ENCODE measurements at places on chromosomes 2 and 18.

- DNase-seq: no peak
Observed at GRCh38 chr2:66305718-66306117, 129.2 kb upstream of the MEIS1 start.

DNA sequence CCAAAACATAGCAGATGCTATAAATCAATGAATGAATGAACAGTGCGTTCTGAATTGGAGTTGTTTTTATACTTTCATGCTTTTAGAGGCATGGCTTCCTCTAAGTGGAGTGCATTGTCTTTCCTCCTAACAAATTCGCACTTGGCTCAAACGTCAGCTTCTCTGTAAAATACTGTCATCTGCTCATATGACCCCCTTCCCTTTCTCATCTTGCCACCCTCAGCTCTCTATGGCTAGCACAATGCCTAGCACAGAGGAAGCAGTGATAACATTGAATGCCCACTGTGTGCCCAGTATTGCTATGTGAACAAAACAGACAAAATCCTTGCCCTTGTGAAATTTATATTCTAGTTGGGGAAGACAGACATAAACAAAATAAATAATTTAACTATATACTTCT is 258.8 kb downstream of the MREG start:
- DNase-seq: no peak

DNA sequence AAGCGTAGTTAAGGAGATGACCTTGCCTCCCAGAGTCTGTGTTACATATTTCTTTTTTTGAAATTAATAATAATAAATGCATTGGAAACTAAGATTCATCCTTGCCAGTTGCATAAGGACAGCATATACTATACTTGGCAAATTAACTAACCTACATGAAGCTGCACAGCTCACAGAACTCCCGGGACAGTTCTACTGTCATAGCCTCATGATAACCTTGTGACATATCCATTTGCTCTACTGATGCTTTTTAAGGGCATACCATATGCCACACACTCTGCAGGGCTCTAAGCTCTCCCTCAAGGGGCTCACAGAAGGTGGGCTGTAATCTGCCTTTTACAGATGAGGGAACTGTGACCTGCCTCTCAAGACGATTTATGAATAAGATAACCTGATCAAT is 3.8 kb downstream of the ITGB1BP1 start:
- no peak for DNase-seq

DNA sequence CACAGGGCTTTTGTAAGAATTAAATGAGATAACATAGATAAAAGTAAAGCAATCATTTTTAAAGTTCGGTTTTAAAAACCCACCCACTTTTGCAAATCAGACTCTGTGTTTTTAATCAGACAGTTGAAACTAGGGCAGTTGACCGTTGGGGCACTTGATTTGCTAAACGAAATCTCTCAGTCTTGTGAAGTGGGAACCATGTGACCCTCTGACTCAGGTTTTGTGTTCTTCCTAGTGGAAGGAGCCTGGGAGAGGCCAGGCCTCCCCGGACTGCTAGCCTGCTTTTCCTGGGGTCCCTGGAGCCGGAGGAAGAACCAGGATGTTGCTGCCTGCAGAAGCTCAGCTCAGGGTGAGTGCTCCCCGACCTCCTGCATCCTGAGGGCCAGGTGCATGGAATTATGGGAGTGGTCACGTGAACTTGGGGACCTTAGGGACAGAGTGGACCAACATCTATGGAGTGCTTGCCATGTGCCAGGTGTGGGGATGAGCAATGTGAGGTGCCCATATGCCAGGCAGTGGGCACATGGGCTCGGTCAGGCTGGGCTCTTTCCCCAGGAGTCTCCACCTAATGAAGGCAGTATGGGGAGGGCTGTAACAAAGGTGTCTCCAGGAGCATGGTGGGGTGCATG is 3.9 kb downstream of the C2orf72 start:
- DNase-seq: no peak

- no peak for DNase-seq
Observed at GRCh38 chr18:46035696-46036680, 36.1 kb downstream of the PSTPIP2 start.

- DNase-seq: no peak
Observed at GRCh38 chr18:57004366-57005121, 142.3 kb upstream of the BOD1L2 start.

GRCh38 chr2:141021611-141022010 is 1109.2 kb downstream of the LRP1B start:
- DNase-seq: no peak

DNA sequence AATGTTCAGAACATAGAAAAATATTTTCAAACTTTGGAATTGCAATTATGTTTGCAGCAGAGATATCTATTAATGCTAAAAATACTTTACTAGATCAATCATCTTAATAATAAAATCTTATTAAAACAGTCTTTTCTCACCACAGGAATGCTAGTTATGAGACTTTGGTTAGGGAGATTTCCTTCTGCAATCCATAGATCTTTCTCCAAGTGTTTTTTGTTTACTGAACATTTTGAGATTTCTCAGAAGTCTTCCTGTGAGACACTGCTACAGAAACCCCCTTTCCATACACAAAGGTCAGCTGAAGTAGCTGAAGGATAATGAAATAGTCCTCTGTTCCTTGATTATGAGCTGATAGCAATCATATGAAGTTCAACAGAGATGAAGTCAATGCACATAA is 59.4 kb upstream of the RAPH1 start:
- DNase-seq: no peak

DNA sequence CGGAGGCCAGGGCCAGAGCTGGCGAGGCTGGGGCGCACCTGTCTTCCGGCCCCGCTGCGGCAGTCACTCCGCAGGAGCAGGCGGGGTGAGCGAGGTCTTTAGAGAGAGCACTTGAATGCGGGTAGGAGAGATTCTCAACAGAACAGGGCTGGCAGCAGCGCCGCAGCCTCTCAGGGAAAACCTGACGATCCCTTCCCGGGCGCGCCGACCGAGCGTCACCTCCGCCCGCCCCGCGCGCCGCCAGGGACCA is 526 bp downstream of the PRKRA start:
- DNase-seq: no peak

- no peak for DNase-seq
Observed at GRCh38 chr2:16093639-16094529, 153.5 kb downstream of the MYCN start.

DNA sequence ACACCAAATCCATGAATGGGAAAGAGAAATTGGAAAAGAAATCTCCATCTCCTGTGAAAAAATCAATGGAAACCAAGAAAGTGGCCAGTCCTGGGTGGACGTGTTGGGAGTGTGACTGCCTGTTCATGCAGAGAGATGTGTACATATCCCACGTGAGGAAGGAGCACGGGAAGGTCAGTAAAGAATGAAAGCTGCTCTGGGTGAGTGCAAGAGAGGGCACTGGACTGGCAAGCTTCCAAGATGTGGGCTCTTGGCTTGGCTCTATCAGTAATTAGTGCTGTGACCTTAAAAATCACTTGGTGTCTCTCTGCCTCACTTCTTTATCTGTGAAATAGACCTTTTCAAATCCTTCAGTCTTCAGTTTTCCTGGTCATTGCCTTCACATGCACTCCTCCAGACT is 89.0 kb downstream of the ZNF532 start:
- DNase-seq: no peak

DNA sequence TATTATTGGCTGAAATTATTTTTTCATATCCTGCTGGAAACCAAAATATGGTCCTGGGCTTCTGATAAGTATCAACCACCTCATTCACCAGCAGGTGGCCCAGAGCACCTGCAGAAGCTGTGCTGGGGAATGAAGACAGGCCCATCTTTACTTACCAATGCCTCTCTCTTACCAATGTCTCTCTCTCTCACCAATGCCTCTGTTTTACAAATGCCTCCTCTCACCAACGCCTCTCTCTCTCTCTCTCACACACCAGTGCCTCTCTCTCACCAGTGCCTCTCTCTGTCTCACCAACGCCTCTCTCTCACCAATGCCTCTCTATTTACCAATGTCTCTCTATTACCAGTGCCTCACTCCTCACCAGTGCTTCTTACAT is 2.3 kb upstream of the MAL start:
- DNase-seq: no peak

DNA sequence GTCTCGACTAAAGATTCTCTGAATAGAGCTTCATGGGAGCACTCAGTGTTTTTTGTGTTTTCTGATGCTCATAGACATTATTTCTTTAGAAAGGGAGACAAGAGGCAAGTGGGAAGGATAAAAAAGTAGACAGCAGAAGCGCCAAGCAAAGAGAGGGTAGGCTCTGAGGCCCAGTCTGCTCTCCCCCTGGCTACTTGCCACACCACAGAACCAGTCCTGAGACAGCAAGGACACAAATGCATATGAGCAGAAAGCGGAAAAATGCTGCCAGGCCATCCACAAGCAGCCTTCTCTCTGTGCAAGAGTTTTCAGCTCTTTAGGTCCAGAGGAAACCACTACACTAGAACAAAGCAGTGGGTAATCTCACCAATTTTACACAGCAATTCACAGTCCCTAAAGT is 285.4 kb downstream of the ZNF521 start:
- DNase-seq: no peak

DNA sequence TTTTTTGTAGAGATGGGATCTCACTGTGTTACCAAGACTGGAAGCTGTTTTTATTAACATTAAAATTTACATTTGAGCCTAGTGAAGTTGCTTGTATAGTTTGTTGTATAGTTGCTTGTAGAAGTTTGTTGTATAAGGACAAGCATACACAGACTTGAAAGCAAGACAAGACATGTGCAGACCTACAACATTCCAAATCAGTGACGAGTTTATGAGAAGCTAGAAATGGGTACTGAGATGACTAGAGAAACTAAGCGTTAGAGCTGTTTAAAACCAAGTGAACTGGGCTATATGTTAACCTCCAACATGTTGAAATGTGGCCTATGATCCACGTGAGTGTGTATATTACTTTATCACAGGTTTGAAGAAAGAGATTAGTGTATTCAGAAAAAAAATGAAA is 39.1 kb downstream of the ABCB11 start:
- no peak for DNase-seq

- DNase-seq: no peak
Observed at GRCh38 chr2:16948053-16948452, 282.4 kb upstream of the CYRIA start.

DNA sequence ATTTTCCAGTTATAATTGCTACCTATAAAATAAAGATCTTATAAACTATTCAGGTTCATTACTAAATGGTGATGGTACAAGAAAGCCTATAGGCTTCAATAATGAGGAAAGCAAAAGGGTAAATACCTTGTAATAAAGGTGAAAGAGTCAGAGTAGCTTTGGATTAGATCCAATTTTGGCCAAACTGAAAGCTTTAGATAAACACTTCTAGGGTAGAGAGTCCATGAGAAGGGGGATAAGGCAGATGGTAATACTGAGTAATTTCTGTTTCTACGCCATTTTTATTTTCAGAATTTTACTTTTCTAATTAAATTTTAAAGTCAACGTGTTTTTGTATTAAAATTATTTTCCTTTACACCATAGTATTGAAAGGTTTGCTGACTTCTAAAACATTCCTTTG is 9.4 kb downstream of the CASP8 start:
- no peak for DNase-seq

DNA sequence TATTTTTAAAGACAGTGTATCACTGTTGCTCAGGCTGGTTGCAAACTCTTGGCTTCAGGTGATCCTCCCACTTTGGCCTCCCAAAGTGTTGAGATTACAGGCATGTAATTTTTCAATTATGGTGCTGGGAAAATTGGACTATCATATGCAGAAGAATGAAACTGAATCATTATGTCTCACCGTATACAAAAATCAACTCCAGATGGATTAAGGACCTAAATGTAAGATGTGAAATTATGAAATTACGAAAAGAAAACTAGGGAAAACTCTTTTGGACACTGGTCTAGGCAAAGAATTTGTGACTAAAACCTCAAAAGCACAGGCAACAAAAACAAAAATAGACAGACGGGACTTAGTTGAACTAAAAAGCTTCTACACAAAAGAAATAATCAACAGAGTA is 31.2 kb downstream of the MAP3K2 start:
- DNase-seq: no peak

- DNase-seq: peak; percentile 39
Observed at GRCh38 chr2:174846941-174847938, 83.0 kb upstream of the CHRNA1 start.

GRCh38 chr2:65392609-65393008 is 39.8 kb downstream of the SPRED2 start:
- DNase-seq: no peak

GRCh38 chr2:117997872-117998454 is 15.9 kb downstream of the CCDC93 start:
- DNase-seq: no peak

DNA sequence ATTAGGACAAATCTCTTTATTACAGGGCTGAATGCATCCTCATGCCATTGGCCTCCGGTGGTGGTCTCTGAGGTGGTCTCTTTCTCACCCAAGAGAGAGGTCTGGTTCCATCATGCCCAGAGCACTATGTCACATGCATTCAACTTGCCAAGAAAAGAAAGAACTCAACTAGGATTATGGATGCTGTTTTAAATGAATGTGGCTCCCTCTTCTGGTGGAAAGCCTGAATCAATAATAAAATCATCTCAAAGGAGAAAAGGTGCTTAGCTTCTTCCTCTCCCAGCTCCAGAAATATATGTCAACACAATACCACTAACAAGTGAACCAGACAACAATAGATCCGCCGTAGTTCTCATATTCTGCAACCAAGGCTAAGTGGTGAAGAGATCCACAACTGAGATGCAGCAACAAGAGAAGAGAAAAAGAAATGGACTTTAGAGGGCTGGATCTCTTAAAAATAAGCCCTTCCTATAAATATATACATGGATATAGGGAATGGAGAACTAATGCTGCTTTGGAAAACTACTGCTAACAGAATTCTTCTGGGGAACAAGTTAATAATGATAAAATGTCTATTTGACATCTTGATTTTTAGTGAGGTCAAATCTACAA is 396.8 kb downstream of the NCKAP5 start:
- no peak for DNase-seq
